ENCODE measurements at places on chromosomes 12 and 14. TPM values are rescaled to one million over a fixed set of nuclear protein-coding genes. Genes with fewer than 3 reads are reported as not detected.

DNA sequence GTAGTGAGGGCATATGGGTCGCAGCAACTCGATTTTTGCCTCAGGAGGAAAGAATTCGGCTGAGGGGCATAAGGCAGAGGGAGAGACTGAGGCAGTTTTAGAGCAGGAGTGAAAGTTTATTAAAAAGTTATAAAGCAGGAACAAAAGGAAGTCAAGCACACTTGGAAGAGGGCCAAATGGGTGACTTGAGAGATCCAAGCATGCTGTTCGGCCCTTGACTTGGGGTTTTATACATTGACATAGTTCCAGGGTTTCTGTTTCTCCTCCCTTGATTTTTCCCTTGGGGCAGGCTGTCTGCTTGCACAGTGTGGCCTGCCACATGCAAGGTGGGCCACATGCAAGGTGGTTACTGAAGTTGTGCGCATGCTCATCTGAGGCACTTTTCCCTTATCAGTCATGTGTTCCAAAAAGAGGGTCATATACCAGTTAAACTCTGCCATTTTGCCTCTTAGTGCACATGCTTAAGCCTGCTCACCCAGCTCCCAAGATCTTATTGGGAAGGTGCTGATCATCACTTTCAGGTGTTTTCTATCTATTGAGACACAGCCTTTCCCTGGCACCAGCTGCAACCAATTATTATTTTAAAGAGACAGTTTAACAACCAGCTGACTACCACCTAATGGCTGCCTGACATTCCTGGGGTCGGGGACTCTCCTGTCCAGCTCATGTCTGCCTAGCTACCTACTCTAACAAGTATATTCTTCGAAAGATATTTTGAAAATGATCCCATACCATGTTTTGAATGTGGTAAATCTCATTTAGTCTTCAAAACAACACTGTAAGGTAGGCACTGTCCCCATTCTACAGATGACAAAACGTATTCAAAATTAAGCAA lies 19.9 kb downstream of the PTGER2 start:
- no peak for DNase-seq

The LBHD2 gene
- not detected for total RNA-seq

The CLEC6A gene
- not detected for total RNA-seq

DNA sequence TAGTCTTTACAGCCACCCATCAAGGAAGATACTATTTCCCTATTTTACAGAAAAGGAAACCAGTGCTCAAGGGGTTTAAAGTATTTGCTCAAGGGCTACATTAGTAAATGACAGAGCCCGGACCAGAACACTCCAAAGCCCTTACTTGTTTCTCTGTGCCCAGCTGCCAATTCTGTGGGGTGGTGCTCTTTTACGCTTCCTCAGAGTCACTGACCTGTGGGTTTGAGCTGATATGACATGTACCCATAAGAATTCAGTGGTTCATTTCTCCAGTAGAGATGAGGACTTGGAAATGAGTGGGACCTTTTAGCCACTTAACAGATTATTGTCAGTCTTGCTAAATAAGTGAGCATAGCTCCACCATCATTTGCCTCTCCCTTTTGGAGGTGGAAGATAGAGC lies 37.4 kb upstream of the NKX2-8 start:
- no peak for DNase-seq
